ENCODE measurements at places on chromosomes 6 and 20. TPM values are rescaled to one million over a fixed set of nuclear protein-coding genes. Genes with fewer than 3 reads are reported as not detected.

CRNKL1 gene
- total RNA-seq = 11.3 TPM

PABPC1L gene
- total RNA-seq = 38.8 TPM

DNA sequence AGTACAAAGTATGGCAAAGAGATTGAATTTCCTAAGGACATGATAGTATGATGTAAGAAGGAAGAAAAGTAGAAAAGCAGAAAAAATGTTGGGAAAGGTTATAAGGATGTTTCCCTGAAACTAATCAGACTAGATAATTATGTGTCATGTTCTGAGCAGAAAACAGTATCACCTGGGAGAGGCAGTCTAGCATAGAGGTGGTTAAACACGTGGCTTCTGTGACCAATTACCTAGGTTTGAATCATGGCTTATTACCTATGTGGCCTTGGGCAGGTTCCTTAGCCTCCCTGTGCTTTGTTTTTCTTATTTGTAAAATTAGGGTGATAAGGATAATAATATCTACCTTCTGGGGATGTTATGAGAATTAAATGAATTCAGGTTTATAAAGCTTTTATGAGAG lies 38.0 kb downstream of the SCGN start:
- no peak for DNase-seq

DNA sequence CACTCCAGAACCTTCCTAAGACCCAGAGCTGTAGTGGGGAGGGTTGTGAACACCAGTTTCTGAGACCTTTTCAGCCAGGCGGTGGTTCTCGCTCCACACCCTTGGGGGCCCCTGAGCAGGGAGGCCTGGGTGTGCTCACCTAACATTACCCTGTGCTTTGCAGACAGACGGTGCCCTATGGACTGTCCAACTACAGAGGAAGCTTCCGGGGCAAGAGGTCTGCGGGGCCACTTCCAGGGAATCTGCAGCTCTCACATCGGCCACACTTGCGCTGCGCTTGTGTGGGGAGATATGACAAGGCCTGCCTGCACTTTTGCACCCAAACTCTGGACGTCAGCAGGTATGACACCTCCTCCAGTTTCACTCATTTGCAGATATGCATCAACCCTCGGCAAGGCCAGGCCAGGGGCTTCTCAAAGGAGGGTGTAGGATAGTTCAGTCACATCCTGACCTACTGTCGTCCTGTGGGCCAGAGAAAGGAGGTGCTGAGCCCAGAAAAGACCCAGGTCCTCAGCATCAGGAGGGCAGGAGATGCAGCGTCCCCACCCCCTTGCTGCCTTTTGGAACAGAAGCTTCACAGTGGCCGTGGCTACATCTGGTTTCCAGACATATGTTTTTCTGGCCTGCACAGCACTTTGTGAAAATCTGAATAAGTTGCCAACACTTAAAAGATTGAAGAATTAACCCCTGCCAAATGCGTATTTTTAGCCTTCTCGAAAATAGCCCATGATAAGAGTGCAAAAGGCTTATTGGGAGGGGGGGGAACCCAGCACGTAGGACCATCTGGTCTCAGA lies 20.6 kb downstream of the EDN3 start:
- no peak for DNase-seq

GRCh38 chr6:122696853-122697252 lies 82.7 kb upstream of the FABP7 start:
- DNase-seq = no peak

ATG5 gene
- 55.4 TPM for total RNA-seq

ZC2HC1B gene
- total RNA-seq = not detected

GPR63 gene
- 3.6 TPM for total RNA-seq

GRCh38 chr6:138815797-138816528 lies 20.1 kb downstream of the ECT2L start:
- peak; percentile 37 for DNase-seq

GRCh38 chr20:24633026-24633425 lies 163.6 kb downstream of the SYNDIG1 start:
- no peak for DNase-seq

- DNase-seq = peak; percentile 67
These were observed 995 bp downstream of the ZFP64 start for GRCh38 chr20:52190437-52191131.

DNA sequence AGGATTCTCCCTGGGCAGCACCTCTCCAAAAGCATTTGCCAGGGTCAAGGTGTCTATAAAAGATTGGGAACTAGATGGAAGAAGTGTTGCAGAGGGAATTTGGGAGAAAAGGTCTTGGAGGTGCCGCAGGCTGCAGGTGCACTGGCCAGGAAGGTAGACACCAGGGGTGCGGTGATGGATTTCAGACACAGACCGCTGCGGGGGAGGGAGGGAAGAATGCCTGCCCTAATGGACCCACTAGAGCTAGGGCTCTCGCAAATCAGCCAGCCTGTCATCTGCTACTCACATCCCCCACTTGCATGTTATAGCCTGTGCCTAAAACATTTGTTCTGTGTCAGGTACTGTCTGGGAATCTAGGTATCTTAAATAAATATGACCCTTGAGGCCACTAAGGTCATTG lies 193.6 kb upstream of the SLC24A3 start:
- DNase-seq = no peak

GRCh38 chr20:45114465-45115385 lies at the start of gene WFDC5:
Gene WFDC5 (minus strand): TSS chr20:45115174. CDS start chr20:45115083, 91 bp downstream.
- DNase-seq = peak; percentile 10

IL17A gene
- not detected for total RNA-seq

DNA sequence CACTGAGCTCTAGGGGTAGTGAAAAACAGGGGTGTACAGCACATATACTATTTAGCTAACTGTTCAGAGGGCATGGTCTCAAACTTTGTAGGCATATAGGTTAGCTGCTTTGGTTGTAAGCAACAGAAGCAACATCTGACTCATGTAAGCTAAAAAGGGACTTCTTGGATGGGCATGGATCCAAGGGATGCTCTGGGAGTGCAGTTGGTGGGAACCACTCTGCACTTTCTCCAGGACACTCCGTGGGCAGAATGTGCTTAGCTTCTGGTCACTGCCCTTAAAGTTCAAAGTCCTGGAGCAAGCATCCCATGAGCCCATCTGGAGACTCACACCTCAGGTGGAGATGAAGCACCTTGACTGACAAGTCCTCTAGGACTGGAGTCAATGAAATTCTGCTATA lies 11.5 kb downstream of the APCDD1L start:
- no peak for DNase-seq

ULBP2 gene
- total RNA-seq = 0.78 TPM

- no peak for DNase-seq
These were observed 110.2 kb downstream of the SOBP start for GRCh38 chr6:107600121-107600520.

DNA sequence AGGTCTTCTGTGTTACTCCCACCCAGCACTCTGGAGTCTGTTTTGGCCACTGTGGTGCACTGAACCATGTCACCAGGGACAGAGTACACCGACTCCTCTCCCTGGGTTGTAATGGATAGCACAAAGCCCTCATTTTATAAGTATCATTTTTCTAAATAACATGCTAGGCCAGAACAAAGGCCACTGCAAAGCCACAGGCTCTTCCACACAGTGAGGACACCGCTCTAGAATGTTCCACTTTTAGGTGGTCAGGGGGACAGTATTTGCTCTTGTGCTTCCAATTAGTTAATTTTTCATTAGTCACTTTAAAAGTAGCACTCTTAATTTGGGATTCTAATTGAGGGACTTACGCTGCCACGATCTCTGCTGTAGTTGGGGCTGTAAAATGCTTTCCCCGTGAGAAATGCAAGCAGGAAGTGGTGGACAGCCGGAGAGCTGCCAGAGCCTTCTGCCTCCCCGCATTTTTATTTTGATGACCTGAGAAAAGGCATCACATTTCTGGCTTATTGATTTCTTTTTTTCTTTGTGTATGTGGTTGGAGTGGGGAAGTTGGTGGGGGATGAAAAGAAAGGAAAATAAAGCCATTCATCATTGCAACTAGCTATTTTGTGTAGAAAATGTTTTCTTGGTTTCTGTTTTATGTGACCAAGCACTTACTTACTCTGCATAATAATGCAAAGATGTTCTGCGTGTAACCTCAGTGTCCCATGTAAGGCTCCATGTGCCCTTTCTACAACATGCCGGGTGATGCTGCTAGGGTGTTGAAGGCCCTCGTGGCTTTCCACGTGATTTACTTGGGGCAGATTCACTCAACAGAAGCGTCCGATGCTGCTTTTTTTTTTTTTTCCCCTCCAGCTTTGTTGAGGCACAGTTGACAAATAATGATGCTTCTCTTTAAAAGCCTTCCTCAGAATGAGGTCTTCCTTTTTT lies 195.9 kb downstream of the SASH1 start:
- DNase-seq = no peak

- no peak for DNase-seq
These were observed 50.4 kb downstream of the PDE7B start for GRCh38 chr6:135901774-135902524.

DNA sequence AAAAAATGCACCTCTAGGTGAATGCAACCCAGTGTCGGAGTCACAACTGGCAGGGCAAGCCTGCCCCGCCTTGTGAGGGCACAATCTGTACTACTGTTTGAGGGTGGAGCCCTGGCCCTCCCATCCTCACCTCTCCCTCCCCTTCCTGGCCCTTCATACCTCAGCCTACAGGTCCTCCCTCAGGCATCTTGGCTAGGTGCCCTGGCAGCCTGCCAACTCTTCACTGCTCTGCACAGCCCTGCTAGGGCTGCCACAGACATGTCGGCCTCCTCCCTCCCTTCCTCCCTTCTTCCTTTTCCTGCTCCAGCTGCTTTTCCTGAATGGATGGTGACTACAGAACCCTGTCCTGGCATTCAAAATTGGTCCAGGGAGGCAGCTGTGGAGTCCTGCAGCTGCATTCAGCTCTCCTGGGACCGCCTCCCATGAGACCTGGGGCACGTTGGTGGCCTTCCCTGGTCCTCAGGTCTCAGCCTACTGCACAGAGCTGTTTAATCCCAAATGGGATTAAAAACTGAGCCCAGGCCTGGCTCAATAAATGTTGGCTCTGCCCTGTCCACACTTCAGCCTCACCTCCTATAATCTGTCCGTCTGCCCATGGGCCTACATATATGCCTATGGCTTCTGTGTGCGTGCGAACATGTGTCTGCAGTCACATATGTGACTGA lies 52.7 kb downstream of the CDH22 start:
- DNase-seq = peak; percentile 45

DNA sequence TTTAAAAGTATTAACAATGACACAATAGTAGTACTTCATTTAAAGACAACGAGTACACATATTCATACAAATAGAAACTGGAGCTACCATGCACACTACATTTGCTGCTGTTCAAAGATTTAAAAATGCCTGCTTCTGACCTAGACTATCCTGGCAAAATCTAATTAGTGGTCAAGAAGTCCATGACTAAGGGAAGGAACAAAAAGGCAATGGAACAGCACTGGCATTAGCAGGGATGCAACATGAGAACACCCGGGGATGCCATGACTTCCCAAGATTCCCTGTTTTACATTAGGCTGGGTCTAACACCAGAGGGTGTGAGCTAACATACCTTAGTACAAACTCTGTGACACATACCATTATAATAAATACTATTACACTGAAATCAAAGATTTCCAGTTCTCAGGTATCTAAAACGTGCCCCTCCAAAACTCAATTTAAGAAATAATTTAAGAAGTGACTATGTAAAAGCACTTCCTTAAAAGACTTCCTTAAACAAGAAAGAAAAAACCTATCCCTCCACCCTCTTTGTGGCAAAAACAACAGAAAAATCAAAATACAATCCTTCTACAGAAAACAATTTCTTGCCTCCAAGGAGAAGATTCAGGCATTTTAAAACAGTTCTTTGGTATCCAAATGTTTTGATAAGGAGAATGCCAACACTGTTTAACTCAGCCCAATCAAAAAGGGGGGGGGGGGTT lies 25.5 kb downstream of the CHD6 start:
- no peak for DNase-seq

GRCh38 chr6:84635081-84635761 lies 129.2 kb downstream of the TBX18 start:
- no peak for DNase-seq

DNA sequence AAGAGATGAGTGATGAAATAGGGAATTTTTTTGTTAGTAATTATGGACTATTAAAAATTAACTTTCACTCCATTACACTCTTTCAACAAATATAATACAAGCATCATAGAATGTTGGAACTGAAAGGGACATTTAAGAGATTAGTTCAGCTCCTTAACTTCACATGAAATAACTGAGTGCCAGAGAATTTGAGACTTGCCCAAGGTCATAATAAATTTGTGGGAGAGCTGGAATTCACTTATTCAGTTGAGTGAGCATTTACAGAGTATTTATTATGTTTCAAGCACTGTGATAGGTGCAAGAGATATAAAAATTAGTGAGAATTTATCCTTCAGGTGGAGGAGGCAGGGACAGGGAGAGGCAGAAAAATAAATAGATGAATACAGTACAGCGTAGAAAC lies 154.6 kb downstream of the KCNQ5 start:
- DNase-seq = no peak

DNA sequence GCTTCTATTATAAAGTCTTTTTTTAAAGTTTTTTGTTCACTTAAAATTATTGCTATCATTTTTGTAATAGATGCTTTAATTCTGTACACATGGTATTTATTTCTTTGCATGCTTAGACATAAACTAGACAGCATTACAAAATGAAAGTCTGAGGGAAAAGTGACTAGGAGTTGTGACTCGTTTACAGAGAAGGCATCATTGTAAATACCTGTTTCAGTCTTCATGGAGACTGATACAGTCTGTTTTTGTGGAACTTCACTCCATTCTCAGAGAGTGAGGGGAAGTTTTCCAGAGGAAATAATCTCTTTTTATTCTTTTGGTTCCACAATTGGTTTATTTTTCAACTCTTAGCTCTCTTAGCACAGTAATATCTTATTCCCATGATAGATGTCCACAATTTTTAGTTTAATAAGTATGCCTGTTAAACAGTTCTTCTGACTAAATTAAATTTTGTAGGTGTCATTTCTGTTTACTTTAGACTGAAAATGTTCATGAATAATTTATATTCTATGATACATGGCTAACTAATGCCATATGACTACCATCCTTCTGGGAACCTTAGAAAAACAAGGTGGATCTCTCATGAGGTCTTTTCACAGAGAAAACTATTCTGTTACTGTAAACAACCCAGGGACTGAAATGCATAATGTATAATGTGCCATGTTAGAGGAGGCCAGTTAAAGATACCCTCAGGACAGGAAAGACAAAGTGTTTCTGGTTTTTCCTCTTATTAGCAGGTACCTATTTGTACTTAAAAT lies 69.2 kb downstream of the MYO6 start:
- no peak for DNase-seq

DNA sequence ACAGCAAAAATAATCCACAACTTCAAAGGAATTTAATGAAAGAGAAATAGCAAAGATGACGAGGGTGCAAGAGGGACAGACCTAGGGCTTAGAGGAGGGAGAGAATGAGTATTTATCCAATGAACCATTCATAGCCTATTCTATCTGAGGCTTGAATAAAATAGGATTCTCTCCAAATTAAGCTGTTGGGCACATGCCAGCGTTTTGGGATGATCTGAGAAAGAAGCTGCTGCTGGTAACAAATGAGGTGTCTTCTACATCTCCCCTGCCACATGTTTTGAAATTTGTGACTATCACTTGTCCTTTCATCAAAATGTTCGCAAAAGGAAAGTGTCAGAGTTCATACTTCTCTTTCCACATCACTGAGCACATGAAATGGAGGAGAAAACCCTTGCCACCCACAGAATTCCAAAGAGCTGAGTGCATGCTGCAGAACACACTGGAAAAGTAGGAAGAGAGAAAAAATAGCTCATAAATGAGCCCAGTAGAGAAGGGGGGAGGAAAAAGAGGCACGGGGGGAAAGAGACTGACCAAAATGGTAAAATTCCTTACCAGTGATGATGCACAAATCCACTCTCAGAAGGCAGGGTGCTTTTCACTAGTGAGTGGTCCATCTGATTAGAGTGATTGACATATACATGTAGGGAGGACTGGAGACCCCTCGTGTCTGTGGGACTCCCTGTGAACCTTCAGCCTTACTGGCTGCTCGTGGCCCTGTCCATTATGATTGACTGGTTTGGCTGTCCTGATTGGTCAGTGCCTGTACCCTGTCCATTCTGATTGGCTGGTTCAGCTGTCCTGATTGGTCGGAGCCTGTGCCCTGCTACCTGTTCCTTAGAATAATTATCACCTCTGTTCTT lies 180.5 kb downstream of the OGFRL1 start:
- DNase-seq = no peak

Data from K562 (cell line).